ENCODE measurements at places on chromosomes 13 and 19. TPM values are rescaled to one million over a fixed set of nuclear protein-coding genes. Genes with fewer than 3 reads are reported as not detected.

Gene SIGLEC10
- not detected for total RNA-seq

Gene C19orf44
- total RNA-seq, result 4.4 TPM

Gene ZNF613
- total RNA-seq, result 7.1 TPM

Gene SCN1B
- 3.4 TPM for total RNA-seq

Gene HSPB6
- 14.8 TPM for total RNA-seq

Gene ZNF208
- 1.9 TPM for total RNA-seq

Gene NLRP4
- not detected for total RNA-seq

Gene SYNGR4
- total RNA-seq, result not detected

Gene IRS2
- total RNA-seq, result 20.9 TPM

Gene ANGPTL8
- not detected for total RNA-seq

Gene TINCR
- under 0.01 TPM for total RNA-seq

Gene DLL3
- total RNA-seq, result not detected

Gene ZNF616
- 5.8 TPM for total RNA-seq

Gene KDELR1
- total RNA-seq, result 102 TPM

Gene UPF1
- total RNA-seq, result 84.5 TPM

Gene ZNF728
- 0.49 TPM for total RNA-seq

Gene ZNF460
- 98.8 TPM for total RNA-seq

Gene LIN7B
- total RNA-seq, result 6.0 TPM

Gene LIM2
- not detected for total RNA-seq

Gene LGALS4
- total RNA-seq, result not detected

Gene APOE
- total RNA-seq, result 2.3 TPM

Gene CEBPA
- 0.97 TPM for total RNA-seq

Gene CALR3
- not detected for total RNA-seq

Gene SLC25A15
- 13.2 TPM for total RNA-seq

Gene WDR87
- total RNA-seq, result under 0.01 TPM

Gene OSCAR
- 0.36 TPM for total RNA-seq

Gene SIGLECL1
- not detected for total RNA-seq

Gene PCDH20
- 1.5 TPM for total RNA-seq

Gene ONECUT3
- total RNA-seq, result not detected

Gene UBL3
- 63.1 TPM for total RNA-seq

Gene ZNF234
- total RNA-seq, result 10.6 TPM

Gene F10
- total RNA-seq, result 10.6 TPM

Gene FCER2
- not detected for total RNA-seq

Gene FSD1
- 5.7 TPM for total RNA-seq

Gene TMEM238
- 0.16 TPM for total RNA-seq

Gene KLK8
- total RNA-seq, result 0.16 TPM

Gene ADGRE2
- total RNA-seq, result not detected

Gene CDC42EP5
- total RNA-seq, result 36.8 TPM

Gene PGPEP1
- total RNA-seq, result 31.0 TPM

Gene ZNF729
- total RNA-seq, result not detected

Gene DPRX
- not detected for total RNA-seq

Gene ATP12A
- total RNA-seq, result 0.12 TPM

Gene ZNF579
- 8.9 TPM for total RNA-seq

Gene SIGLEC8
- total RNA-seq, result not detected

Gene CHST8
- total RNA-seq, result not detected

Gene NPAS1
- total RNA-seq, result 0.61 TPM

Gene MICOS13
- 27.2 TPM for total RNA-seq

Gene EPS8L1
- 0.36 TPM for total RNA-seq

Gene ARHGAP33
- total RNA-seq, result 6.8 TPM
